ENCODE measurements at places on chromosomes 2 and 18. TPM values are rescaled to one million over a fixed set of nuclear protein-coding genes. Genes with fewer than 3 reads are reported as not detected.

Gene CAPN14
- total RNA-seq, result 6.0 TPM

Gene NTSR2
- not detected for total RNA-seq

Gene ANKRD39
- 14.8 TPM for total RNA-seq

Gene FBXO48
- total RNA-seq, result 3.2 TPM

Gene CEP76
- total RNA-seq, result 10.0 TPM

Gene CNTNAP5
- not detected for total RNA-seq

Gene ALK
- not detected for total RNA-seq

Gene DSG3
- total RNA-seq, result not detected

Gene STAM2
- total RNA-seq, result 24.6 TPM

Gene TLK1
- total RNA-seq, result 186 TPM

Measured in B cell (primary cell).